ENCODE measurements at places on chromosomes 5 and 9.

DNA sequence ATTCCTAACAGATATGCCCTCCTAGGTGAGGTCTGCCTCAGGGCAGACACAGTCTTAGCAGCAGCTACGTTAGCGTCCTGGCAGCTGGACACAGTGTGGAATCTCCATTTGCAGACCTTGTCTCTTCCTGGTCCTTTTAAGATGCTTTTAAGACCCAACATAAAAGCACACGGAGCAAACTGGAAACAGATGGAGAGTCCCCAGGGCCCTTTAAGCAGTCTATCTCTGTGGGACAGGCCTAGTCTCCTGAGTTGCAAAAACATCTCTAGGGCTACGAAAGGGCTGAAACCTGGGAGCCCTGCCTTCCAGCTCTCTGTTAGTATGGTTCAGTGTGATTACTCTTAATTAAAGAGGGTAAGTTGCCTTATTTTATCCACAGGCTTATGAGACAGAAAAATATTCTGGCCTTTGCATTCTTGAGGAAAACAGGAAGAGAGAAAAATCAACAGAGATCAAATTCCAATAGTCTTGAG is 66.0 kb upstream of the GNA14 start:
- no peak for DNase-seq

DNA sequence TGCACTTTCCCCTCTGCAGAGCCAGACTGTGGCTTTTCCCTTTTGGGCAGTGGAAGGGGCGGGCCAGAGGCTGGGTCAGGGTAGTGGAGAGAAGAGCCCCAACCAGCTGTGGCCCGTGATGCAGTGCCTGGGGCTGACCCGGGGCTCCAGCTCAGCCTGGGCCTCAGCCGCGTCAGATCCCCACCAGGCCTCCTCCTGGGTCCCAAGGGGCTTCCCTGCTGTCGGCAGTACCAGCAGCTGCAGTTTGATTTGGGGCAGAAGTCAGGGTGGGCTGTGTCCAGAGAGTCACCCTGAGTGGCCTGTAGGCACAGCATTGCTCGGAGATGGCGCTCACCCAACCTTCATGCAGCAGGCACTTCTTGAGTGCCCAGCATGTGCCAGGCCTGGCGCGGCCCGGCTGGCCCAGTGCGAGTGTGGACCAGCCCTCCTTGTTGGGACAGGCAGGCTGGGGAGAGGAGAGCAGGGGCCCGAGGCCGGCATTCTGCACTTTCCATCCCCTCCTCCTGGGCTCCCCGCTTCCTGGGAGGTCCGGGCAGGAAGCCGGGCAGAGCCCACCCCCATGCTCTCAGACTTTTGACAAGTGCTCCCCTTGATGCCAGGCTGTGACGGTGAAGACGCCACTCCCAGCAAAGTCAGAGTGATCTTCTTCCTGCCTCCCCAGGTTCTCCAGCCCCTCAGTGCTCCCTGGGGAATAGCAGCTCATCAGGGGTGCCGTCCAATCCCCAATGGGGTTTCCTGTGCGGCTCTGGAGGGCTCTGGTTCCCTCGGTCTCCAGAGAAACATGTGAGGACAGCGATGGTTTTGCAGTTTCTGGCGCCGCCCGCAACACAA is 88.3 kb upstream of the COL5A1 start:
- DNase-seq = no peak

GRCh38 chr9:318646-319045 is 104.0 kb downstream of the DOCK8 start:
- DNase-seq = no peak

- DNase-seq = no peak
Observed at GRCh38 chr5:145014109-145014508, 821.0 kb downstream of the PRELID2 start.
